ENCODE measurements at places on chromosomes 2 and 18. TPM values are rescaled to one million over a fixed set of nuclear protein-coding genes. Genes with fewer than 3 reads are reported as not detected.

The OR6B2 gene
- total RNA-seq, result not detected

- no peak for DNase-seq
These were observed 4.3 kb downstream of the HPCAL1 start for GRCh38 chr2:10306901-10307463.

- no peak for DNase-seq
These were observed 1226.6 kb upstream of the FAM98A start for GRCh38 chr2:34825686-34826085.

DNA sequence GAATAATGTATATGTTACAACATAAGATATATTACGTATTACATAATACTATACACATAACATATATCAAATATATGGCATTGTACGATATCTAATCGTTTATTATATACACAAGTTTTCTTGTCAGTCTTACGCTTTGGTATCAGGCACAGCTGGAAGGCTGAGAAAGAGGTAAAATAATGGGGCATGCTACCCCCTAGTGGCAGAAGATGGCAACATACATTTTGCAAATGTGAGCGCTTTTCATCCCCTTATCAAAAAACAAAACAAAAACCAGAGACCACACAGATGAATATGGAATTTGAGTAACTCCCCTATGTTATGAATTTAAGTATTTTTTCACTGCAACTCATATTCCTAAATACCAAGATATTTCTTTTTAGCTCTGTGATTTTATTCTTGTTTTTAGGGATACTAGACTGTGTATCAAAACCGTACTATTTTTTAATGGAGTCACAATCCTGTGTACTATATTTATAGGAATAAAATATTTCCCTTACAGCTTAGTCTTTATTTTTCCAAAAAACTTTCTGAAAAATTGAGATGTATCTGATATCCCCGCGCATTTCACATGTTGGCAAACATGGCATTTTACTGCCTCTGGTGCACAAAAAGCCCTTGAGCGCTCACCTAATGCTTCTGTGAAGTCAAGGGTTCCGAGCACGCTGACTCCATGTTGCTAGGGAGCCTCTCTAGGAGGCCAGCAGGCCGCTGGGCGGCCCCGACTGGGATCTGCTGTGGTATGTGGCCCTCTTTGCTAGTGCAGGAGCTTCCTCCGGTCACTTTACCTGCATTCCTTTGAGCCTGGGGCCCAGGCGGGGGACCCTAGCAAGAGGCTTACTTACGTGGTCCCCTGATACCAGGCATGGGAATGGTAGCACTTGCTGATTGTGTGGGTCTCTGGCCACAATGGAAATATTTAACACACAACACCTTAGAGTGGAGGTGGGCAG, 62.5 kb downstream of the SLC4A3 start:
- DNase-seq, result peak; percentile 23

GRCh38 chr2:123085484-123085883, 939.6 kb upstream of the CNTNAP5 start:
- DNase-seq, result no peak

- no peak for DNase-seq
These were observed 93.7 kb downstream of the NOL4 start for GRCh38 chr18:34131006-34131405.

DNA sequence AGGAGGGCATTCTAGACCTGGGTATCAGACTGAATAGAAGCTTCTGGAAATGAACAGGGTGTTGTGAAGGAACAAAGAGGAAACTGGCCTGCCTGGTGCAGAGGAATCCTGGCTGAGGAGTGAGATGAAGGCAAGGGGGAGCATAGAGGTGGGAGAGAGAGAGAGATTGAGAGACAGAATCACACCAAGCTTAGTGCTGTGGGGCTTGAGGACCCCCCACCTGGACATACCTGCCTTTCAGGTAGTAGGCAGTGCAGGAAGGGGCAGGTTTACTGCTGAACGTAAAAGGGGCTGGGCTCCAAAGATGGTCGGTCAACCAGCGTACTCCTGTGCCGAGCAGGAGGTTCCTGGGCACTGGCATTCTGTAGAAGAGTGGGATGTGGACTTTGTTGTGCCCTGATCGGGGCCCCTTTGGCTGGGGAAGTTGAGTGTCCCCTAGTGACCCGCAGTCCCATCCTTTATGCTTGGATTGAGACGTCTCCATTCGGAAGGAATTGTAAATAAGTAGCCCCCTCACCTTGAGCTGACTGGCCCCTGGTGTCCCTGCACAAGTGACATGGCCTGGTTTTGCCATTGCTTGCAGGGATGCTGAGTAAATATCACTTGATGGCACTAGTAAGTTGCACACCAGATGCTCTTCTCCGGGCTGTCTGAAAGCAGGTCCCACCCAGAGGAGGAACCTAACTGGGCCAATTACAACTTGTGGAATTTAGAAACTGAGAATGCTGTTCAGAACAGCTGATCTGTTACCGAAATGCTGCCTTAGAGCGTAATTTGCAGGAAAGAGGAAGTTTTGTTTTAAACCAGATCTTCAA, 1.4 kb downstream of the UBE2F start:
- no peak for DNase-seq

DNA sequence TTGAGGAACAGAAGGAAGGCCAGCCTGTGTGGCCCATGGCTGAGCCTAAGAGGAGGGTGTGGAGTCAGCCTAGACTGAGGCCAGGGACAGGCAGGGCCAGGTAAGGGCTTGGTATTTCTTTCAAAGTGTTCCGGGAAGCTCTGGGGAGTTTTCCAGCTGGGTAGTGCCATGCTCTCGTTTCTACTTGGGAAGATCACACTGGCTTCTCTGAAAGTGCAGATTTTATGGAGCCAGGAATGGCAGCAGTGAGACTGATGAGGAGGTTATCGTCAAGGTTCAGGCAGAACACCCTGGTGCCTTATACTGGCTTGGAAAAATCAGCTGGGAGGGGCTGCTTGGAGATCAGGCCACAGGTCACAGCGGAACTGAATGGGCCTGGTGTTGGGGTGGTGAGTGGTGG, 245.1 kb downstream of the SOX11 start:
- no peak for DNase-seq

GRCh38 chr2:213080969-213081617, 70.3 kb downstream of the IKZF2 start:
- DNase-seq, result no peak

GRCh38 chr2:104781151-104781550, 72.8 kb upstream of the POU3F3 start:
- DNase-seq, result no peak

DNA sequence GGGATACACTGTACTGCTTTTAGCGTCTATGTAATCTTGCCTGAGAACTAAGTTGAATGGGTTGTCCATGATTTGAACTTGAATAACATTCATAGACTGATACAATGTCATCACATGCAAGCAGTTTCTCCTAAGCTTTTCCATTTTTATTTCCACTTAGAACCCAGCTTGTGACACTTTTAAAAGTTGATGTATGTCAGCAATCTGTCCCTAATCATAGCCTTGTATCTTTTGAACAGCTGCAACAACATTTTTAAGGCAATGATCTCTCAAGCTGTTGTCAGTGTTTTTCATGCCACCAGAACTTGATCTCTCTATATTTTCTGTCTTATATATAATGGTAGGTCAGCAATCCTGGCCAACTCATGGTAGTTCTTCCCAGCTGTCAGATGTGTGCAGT, 185.0 kb downstream of the DOK6 start:
- DNase-seq, result no peak

The RAMP1 gene
- total RNA-seq, result 58.2 TPM

DNA sequence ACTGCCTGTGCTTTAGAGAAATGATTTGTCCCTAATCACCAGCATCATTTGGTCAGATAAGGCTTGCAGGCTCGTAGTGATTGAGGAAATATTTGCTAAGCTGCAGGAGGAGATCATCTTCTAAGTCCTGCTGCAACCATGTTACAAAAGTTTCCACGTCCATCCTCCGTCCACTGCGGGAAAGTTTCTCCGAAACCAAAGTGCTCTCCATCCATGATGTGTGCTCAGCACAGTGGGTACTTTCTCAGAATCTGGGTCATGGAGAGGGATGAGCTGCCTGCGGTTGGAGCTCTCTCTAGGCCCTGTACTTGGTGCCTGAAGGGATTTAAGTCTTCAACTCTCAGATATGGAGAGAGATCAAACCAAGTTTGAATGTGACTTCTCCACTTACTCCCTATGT, 39.3 kb downstream of the IL1RL2 start:
- DNase-seq, result no peak

GRCh38 chr2:30147196-30147714, 448 bp downstream of the YPEL5 start:
- DNase-seq, result no peak

- no peak for DNase-seq
These were observed 289.3 kb upstream of the HS6ST1 start for GRCh38 chr2:128607911-128608506.

- no peak for DNase-seq
These were observed 8.6 kb upstream of the INPP5D start for GRCh38 chr2:233051241-233052149.

- DNase-seq, result no peak
These were observed 47.8 kb upstream of the AGAP1 start for GRCh38 chr2:235446082-235446481.

GRCh38 chr2:108069515-108070310, 83.4 kb downstream of the SLC5A7 start:
- DNase-seq, result no peak

The IHH gene
- 0.19 TPM for total RNA-seq

- DNase-seq, result no peak
These were observed 324.0 kb downstream of the PARD3B start for GRCh38 chr2:204869132-204869823.

DNA sequence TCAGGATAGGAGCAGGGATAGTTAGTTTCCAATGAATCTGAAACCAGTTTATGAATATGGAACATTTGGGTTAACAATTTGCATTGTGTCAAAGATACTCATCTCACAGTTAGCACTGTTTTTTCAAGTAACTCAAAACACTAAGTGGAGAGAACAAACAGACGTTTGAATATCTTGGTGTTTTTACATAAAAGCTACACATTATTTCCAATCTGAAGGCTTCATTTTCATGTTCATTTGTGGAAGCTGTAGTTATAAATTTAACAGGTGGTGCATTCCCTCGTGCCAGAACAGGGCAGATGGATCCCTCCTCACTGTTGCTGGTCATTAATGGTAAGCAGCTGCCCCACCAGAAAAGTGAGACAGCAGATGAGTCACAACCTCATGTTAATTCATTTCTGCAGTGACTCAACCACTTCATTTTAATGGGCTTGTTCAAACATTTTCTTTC, 286.9 kb downstream of the TMX3 start:
- no peak for DNase-seq

The REG3A gene
- total RNA-seq, result 186 TPM

The PEX13 gene
- total RNA-seq, result 8.8 TPM

The MAPRE3 gene
- total RNA-seq, result 6.7 TPM

DNA sequence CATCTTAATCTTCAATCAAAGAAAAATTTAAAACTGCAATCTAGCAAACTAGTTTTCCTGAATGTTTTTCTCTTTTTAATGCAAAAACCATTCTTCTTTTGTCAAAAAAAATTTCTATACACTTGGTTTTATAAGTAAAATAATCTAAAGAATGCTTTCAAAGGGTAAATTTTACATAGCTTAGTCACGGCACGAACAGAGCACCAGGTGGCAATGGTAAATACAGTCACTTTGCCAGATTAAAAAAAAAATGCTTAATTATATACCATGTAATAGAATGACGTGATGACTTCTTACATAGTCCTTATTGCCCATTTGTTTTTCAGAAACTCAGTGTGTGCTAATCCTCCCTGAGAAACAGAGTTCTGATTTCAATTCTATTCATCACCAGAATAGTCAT, 10.4 kb downstream of the FEZ2 start:
- DNase-seq, result no peak

- DNase-seq, result no peak
These were observed 54.7 kb downstream of the SLC66A2 start for GRCh38 chr18:79896738-79897137.

DNA sequence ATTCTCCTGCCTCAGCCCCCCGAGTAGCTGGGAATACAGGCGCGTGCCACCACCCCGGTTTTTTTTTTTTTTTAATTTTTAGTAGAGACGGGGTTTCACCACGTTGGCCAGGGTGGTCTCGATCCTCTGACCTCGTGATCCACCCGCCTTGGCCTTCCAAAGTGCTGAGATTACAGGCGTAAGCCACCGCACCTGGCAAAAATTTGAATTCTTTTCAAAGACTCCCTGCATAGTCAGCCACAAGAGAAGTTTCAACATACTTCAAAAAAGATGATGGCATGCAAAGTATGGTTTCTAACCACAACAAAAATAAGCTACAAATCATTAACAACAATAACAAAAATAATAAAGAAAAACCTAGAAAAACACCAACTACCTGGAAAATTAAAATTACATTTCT, 22.0 kb downstream of the HYCC2 start:
- DNase-seq, result no peak

DNA sequence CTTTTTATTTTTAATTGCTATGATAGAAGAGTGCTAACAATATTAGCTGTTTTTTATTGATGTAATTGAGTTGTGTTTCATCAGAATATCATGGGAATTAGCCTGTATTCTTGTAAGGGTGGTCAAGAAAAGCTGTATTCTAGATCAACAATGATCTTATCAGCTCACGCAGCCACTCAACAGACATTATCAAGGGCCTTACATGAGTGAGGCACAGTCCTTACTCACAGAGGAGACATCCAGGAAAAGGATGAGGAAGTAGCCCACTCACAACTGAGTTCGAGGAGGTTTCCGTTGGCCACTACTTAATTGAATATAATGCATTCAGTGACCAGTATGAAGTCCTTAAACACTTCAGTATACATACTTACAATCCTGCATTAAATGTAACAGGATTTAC, 152.5 kb downstream of the AFF3 start:
- no peak for DNase-seq

- no peak for DNase-seq
These were observed 1103.3 kb upstream of the NRXN1 start for GRCh38 chr2:52135235-52135634.

DNA sequence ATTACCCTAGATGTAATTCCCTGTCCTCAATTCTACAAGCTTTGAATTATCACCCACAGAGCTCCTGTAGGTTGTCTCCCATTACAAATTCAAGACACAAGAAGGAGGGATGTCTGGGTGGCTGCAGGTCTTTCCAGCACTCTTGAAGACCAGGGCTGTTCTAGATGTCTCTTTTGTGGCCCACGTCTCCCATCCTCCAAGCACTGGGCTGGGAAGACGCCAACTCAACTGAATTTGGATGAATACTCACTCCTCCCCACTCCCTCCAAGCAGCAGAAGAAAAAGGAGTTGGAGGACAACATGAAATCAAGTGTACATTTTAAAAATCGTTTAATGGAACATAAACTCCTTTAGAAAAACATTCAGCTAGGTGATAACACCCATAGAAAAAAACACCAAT, 31.2 kb downstream of the SMAD7 start:
- DNase-seq, result no peak

The ACVR1C gene
- 1.7 TPM for total RNA-seq

GRCh38 chr2:170576296-170576695, 138.8 kb upstream of the SP5 start:
- no peak for DNase-seq
